Suppressor macrophage treated with lipopolysaccharide for 4 hours (primary cell): ENCODE measurements at places on chromosomes 12 and 14.

- no peak for DNase-seq
Measured at GRCh38 chr14:98847521-98848468, 424.2 kb downstream of the BCL11B start.

- DNase-seq: no peak
Measured at GRCh38 chr12:75684678-75685616, 173.5 kb upstream of the KRR1 start.

GRCh38 chr14:36981832-36982529, 190.4 kb downstream of the SLC25A21 start:
- no peak for DNase-seq

DNA sequence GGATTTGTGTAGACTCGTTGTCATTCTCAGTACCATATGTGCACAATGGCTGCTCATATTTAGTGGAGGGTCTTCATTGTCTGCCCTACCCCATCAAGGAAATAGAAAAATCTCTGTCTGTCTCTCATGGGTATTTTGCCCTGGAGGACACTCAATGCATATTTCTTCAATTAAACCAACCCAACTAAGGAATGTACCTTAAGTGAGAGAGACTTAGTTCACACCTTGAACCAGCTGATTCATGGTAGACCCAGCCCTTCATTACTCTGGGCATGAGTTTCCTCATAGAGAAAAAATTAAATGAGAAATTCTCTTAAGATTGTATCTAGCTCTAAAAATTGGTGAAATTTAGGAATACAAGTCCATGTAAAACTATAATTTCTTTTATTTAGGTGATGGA, 107.1 kb upstream of the PLEKHG7 start:
- no peak for DNase-seq

DNA sequence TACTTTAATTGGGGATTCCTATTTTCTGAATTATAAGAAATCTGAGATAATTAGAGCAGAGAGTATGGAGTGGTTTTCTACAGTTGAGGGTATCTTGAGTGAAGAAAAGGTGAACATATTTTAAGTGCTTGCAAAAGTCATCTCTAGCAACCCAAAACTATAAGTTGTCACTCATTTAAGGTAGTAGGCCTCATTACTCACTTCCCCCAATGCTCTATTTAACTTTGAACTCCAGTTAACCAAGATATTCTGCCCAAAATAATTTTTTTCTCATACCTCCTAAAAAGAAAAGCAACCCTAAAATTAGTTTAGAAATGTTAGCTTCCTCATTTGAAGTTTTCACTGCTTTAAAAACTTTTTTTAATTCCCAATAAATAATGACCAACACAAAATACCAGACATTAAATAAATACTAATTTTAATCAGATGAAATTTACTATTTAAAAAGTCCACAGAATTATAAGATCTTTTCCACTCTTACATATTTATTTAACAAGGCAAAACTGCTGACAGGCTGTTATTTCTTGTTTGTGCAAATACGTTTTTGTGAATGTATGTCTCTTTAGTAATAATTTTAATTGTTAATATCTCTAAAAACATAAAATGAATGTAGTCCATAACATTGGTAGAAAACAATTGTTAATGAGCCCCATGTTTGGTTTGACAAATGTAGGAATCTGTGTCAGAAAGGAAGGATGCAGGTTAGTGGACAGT, 47.8 kb downstream of the VRK1 start:
- no peak for DNase-seq
